Breast epithelium (tissue), 4 donors: ENCODE measurements at places on chromosomes 7 and 10. TPM values are rescaled to one million over a fixed set of nuclear protein-coding genes. Genes with fewer than 3 reads are reported as not detected.

DOCK1 gene
- total RNA-seq, result 69.2 TPM

UTF1 gene
- not detected for total RNA-seq

HMX3 gene
- not detected for total RNA-seq

GRID1 gene
- 8.5 TPM for total RNA-seq

HYAL4 gene
- 0.15 TPM for total RNA-seq

HOXA10 gene
- 21.1 TPM for total RNA-seq

SCRN1 gene
- 31.5 TPM for total RNA-seq

CADPS2 gene
- 67.5 TPM for total RNA-seq

FAM25A gene
- not detected for total RNA-seq

SEC31B gene
- 9.8 TPM for total RNA-seq

GPR85 gene
- 0.29 TPM for total RNA-seq

DNAJB9 gene
- 51.2 TPM for total RNA-seq

TMEM236 gene
- 0.59 TPM for total RNA-seq

GPR158 gene
- 0.16 TPM for total RNA-seq

MAP3K8 gene
- 40.2 TPM for total RNA-seq

TFR2 gene
- total RNA-seq, result not detected

CALY gene
- not detected for total RNA-seq

NOS3 gene
- total RNA-seq, result 5.1 TPM

CTAGE8 gene
- total RNA-seq, result 4.3 TPM

EN2 gene
- not detected for total RNA-seq

HOXA3 gene
- 4.5 TPM for total RNA-seq

CHST15 gene
- total RNA-seq, result 57.8 TPM
